ENCODE measurements at places on chromosomes 1 and 21.

GRCh38 chr1:37691497-37692077 lies 729 bp upstream of the CDCA8 start:
- no peak for DNase-seq

GRCh38 chr1:20466273-20466672 lies 19.7 kb downstream of the CAMK2N1 start:
- DNase-seq, result no peak

DNA sequence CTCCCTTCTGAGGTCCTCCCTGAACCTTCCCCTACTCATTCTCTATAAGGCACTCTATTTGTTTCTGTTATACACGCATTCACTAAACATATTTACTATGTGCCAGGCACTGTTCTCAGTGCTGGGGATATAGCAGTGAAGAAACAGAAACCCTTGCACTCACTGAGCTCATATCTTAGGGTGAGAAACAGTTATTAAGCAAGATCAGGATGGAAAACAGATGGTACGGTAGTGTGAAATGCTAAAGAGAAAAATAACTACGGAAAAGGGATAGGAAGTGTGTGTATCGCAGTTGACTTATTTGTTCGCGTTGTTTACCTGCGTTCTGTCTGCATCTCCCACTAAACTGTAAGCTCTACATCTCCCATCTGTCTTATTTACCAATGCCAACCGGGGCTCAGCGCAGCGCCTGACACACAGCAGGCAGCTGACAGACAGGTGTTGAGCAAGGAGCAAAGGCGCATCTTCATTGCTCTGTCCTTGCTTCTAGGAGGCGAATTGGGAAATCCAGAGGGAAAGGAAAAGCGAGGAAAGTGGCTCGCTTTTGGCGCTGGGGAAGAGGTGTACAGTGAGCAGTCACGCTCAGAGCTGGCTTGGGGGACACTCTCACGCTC lies 572 bp downstream of the CYB5RL start:
- DNase-seq, result no peak

DNA sequence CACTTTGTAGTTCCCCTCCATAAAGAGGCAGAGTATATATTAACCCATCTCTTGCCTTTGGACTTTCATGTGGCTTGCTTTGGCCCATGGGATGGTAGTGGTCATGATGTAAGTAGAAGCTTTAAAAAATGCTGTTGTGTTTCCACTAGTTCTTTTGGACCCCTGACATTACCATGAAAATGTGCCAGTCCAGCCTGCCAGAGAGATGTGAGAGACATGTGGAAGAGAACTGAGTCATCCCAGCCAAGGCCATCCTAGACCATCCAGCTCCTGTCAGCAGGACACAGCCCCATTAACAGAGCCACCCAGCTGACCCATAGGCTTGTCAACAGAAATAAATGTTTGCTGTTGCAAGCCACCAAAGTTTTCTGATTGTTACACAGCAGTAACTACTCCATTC lies 3.9 kb upstream of the CD101 start:
- no peak for DNase-seq

GRCh38 chr1:244276646-244277045 lies 175.1 kb downstream of the ADSS2 start:
- no peak for DNase-seq

- DNase-seq, result no peak
These were observed 25.0 kb downstream of the KANK4 start for GRCh38 chr1:62294261-62294660.

DNA sequence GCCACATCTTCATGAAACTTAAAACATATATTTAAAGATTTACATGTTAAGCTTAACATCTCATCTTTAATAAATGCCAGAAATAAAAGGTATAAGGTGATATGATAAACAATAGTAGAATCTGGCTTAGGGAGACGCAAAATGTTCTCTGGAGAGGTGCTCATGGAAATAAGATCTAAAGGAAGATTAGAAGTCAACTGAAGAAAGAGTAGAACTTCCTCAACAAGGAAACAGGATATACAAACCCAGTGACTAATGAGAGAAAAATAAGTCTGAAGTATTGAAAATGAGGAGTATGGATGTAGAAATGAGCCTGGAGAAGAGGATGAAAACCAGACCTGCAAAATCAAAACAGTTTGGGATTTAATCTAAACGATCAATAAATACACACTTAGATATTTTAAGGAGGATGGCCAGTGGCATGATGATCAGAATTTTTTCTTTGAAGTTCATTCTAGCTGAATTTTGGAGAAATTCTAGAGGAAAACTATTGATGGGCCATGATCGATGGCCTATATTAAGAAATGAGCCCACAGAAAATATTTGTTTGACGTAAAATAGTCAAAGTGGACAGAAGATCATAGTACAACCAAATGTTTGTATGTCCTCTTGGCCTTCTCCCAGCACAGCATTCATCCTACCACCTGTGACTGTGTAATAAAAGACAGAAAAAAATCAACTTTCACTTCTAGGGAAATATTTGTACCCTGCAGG lies 387.9 kb upstream of the PTBP2 start:
- no peak for DNase-seq

DNA sequence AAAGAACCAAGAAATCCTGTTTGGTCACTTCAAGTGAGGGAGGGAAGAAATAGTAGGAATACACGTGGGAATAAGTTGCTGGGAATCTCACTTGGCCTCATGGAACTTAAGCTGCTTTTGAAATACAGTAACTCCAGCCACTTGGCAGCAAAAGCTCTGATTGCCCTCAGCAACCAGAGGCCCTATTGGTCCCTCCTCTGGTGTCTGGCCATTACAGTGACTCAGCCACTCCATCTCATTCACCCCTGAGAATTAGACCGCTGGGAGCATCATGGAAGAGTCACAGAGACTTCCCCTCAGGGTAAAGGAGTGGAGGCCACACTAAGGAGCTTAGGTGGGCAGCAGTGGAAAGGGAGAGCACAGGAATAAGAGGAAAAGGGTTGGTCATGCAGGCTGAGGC lies 99.6 kb downstream of the ELAVL4 start:
- no peak for DNase-seq

- no peak for DNase-seq
These were observed 433.1 kb downstream of the CAMTA1 start for GRCh38 chr1:7218210-7218832.

GRCh38 chr1:248136811-248137210 lies 8.1 kb upstream of the OR2M5 start:
- DNase-seq, result no peak

- no peak for DNase-seq
These were observed 38.8 kb upstream of the RASAL2 start for GRCh38 chr1:178055093-178055492.

GRCh38 chr1:112075566-112075965 lies 86.1 kb upstream of the KCND3 start:
- no peak for DNase-seq

DNA sequence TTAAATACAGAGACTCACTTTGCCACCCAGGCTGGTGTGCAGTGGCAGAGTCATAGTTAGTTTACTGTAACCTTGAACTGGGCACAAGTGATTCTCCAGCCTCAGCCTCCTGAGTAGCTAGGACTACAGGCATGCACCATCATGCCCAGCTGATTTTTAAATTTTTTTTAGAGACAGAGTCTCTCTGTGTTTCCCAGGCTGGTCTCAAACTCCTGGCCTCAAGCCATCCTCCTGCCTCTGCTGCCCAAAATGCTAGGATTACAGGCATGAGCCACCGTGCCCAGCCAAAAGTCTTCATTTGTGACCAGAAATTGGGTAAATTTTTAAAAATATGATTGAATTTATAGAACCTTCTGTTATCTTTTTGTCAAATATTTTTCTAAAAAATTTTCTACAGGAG lies 17.9 kb upstream of the TARS2 start:
- no peak for DNase-seq

GRCh38 chr1:44035726-44036408 lies 4.6 kb upstream of the SLC6A9 start:
- no peak for DNase-seq

GRCh38 chr1:51719146-51719545 lies 102.3 kb downstream of the OSBPL9 start:
- DNase-seq, result no peak

- DNase-seq, result no peak
These were observed 33.2 kb upstream of the PDE4B start for GRCh38 chr1:65759516-65759915.

Measured in NCI-H187 treated with DMSO at 0.1 percent for 48 hours (cell line).